Glutamatergic neuron (in vitro differentiated cells): ENCODE measurements at places on chromosomes 12 and 14. TPM values are rescaled to one million over a fixed set of nuclear protein-coding genes. Genes with fewer than 3 reads are reported as not detected.

DNA sequence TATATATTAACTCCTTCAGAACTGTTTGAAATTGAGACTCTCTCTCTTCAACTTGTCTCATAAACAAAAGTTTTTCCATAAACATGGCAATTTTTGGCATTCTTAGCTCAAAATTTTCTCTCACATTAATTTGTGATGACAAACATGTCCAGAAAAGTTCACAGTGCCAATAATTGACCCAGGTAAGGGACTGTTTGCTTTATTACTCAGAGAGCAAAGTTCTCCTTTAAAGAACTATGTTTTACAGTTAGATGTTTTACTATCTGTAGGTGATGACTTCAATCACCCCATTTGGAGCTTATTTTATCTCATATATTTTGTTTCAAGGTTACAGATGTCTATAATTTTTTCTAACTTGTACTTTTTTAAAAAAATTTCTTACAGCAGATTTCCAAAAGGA, 855.6 kb downstream of the SLC16A7 start:
- no peak for DNase-seq

ACOT6 gene
- not detected for total RNA-seq

- DNase-seq = peak; percentile 10
These were observed 182.9 kb downstream of the KIF26A start for GRCh38 chr14:104321088-104321801.

OTUB2 gene
- total RNA-seq = 5.5 TPM

- no peak for DNase-seq
These were observed 1.3 kb downstream of the BDKRB2 start for GRCh38 chr14:96205978-96206360.

GRCh38 chr12:12010277-12011039, 60.3 kb upstream of the BCL2L14 start:
- DNase-seq = no peak

DNA sequence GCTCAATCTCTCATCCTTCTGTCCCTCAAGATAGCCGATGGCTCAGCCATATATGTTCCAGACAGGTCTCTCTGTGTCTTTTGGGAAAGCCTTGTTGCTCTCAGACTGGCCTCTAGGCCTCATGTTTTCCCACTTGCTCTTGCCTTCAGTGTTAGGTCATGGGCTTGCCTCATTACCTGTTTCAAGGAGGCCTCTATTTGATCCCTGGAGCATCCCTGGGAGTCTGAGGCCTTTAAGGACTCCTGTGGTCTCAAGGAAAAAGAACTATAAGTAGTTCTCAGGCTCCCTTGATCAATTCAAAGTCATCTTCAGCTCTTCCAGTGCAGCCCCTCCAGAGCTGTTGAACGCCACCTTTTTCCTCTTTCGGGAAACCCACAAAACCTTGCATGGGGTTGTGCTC, 47.9 kb downstream of the NTF3 start:
- no peak for DNase-seq
